ENCODE measurements at places on chromosomes 4 and X.

GRCh38 chr4:56654238-56654632 lies 26.9 kb downstream of the HOPX start:
- no peak for DNase-seq

- DNase-seq: no peak
Observed at GRCh38 chr4:45284400-45285085, 558.2 kb upstream of the GNPDA2 start.

- no peak for DNase-seq
Observed at GRCh38 chr4:67712650-67713528, 11.9 kb upstream of the UBA6 start.

DNA sequence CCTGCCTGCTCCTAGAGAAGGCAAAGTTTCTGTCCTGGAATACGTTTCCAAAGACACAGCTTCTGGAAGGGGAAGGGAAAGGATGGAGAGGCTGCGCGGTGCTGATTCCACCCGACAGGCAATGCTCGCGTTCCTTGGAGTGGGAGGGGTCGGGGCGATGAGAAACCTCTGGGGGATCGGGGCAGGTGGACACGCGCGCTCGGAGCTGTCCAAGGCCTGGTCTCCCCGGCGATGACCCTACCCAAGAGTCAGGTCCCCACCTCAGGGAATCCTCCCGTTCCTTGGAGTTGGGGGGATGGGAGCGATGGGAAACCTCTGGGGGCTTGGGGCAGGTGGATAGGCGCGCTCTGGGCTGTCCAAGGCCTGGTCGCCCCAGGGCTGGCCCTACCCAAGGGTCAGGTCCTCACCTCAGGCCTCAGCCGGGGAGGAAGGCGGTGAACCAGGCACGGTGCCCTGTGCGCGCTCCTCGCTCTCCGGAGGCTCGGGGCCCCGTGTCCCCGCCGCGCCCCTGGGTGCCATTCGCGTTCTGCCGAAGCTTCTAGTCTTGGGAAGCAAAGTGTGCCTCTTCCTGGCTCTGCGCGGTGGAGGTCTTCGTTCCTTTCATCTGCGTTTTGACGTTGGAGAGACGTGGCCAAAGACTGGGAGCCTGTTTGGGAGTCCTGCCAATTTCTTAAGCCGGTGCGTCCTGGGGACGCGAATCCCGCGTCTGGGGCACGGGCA lies 10.6 kb upstream of the SHOX start:
- DNase-seq: no peak

DNA sequence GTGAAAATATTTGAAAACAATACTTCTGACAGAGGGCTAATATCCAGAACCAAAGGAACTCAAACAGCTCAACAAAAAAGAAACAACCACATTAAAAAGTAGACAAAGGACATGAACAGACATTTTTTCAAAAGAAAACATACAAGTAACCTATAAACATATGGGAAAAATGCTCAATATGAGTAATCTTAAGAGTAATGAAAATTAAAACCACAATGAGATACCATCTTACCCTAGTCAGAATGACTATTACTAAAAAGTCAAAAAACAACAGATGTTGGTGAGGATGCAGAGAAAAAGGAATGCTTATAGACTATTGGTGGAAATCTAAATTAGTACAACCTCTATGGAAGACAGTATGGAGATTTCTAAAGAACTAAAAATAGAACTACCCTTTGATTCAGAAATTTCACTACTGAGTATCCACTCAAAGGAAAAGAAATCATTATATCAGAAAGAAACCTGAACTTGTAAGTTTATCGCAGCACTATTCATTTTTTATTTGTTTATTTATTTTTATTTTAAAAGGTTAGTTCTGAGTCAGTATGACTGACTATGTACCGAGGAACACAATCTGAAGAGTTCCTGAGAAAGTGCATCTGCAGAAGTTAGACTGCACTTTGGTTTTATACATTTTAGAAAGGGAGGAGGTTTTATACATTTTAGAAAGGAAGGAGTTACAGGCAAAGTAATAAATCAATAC lies 231.3 kb downstream of the INPP4B start:
- DNase-seq: no peak

- DNase-seq: no peak
Observed at GRCh38 chr4:155532373-155533085, 134.1 kb upstream of the GUCY1A1 start.

DNA sequence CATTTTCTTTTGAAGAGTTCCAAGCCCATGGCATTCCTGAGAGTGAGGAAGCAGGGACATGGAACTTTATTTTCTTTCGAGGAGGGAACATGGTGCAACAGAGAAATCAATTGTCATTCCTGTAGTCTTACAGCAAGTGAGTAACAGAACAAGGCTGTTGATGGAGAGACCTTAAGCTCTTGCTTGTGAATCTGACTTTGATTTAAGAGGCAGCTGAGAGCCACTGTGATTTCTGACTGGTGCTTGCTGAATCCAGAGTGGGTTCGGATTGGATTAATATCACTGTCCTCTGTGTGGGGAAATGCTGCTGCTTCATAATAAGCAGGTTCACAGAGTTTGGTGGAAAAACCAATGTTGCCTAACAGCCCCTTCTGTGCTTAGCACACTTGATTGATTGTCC lies 4.7 kb upstream of the ATP1B4 start:
- no peak for DNase-seq

DNA sequence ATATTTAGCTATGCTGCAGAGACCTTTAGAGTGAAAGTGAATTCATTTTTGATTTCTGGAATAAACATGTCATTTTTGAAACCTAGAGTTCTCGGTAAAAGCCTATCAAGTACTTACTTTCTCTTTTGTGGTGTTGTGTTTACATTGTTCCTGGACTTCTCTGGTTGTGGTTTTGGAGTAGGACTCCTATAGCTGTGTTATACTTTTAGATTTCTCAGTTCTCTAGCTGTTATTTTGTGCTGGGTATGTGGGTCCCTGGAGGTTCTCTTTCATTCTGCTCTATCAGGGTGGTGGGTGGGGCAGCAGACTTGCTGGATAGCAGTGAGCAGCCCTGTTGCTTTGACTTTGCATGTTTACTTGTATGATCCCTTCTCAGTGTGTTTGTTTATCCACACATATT lies 25.6 kb upstream of the MSMO1 start:
- DNase-seq: no peak

DNA sequence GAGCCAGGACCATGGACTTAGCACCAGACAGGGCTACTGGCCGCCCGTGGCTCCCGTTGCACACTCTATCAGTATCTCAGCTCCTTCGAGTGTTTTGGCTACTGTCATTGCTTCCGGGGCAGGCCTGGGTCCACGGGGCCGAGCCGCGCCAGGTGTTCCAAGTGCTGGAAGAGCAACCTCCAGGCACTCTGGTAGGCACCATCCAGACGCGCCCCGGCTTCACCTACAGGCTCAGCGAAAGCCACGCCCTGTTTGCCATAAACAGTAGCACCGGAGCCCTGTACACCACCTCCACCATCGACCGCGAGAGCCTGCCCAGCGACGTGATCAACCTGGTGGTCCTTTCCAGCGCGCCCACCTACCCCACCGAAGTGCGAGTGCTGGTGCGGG lies 1.6 kb downstream of the FAT4 start:
- DNase-seq: no peak

GRCh38 chr4:26857278-26858034 lies 3.2 kb upstream of the STIM2 start:
- peak; percentile 91 for DNase-seq
